ENCODE measurements at places on chromosomes 12 and 14.

DNA sequence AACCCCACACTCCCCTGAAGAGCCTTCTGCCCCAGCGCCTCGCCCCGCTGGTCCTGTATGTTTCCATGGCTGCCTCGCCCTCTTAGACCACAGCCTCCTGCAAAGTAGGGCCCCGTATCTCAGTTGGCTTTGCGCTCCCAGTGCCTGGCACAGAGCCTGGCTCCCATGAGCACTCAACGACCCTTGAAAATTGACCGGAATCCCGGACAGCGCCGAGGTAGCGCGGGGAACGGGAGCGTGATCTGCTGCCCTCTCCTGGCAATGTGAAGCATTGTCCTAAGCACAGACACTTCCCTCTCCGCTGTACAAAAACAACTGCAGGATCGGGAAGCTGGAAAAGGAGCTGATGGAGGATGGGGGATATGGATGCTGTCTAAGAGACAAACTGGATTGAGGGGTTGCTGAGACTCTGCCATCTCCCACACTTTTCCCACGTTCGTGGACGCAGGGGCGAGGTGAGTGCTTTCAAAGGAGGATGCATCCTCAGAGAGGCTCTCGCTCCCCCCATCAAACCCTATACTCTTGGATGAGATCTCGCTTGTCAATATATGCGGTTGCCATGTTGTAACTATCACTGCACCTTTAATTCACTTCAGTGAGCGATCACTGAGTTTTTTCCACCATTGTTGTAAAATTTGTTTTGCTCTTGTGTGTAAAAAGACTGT is 10.7 kb upstream of the FKBP4 start:
- DNase-seq = no peak

GRCh38 chr14:53368066-53368465 is 214.9 kb upstream of the DDHD1 start:
- DNase-seq = no peak

GRCh38 chr12:114692186-114693058 is 8.4 kb upstream of the TBX3 start:
- DNase-seq = no peak

DNA sequence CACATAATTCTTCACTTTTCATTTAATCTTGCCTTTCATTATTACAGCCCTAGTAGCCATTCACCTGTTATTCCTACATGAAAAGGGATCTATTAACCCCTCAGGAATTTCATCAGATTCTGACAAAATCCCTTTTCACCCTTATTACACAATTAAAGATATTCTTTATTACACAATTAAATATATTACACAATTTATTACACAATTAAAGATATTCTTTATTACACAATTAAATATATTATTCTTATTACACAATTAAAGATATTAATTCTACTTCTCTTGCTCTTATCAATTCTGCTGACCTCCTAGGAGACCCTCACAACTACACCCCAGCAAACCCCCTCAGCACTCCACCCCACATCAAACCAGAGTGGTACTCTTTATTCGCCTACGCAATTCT is 77.1 kb downstream of the SINHCAF start:
- no peak for DNase-seq

DNA sequence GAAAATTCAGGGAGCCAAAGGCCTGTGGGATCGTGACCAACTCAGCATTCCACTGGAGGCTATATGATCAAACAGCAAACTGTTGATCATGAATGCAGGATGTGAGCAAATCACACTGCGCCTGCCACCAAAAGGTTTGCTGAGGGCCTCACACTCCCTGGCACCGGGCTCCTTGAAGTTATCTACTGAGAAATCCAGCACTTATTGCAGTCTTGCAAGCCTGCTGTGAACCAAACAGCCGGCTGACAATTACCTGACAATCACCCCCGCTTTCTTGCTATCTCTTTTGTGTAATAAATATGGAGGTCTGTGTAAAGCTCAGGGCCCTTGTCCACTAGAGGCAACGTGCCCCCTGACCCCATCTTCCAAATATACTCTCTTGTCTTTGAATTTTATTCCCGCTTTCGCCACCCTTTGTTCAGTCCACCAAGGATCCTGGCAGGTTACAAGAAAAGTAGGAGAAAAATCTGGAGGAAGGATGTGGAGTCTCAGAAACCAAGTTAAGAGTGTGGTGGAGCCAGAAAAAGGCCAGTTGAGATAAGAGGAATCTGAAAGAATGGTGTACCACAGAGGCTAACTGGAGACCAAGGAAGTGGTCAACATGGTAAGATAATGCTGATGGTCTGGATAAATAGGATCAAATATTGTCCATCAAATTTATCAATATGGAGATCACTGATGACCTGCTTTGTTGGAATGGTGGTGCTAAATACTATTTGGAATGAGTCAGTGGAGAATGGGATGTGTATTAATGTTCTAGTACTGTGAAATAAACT is 229.2 kb downstream of the ALX1 start:
- no peak for DNase-seq

DNA sequence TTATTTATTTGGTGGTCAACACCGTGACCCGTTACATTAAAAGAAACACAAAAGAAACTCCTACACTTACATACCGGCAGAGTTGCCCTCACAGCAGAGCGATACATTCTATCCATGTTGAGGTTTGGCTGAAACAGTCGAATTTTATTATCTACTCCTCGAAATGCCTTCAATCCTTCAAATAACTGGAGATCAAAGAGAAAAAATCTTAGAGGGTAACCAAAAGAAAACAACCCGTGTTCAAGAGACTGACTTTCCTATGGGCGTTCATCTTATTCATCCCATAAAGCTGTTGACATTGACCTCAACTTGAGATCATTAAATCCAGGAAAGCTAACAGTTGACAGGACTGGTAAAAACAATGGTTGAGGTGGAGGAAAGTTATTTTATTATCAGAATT is 67.7 kb downstream of the BCAT1 start:
- DNase-seq = peak; percentile 69

DNA sequence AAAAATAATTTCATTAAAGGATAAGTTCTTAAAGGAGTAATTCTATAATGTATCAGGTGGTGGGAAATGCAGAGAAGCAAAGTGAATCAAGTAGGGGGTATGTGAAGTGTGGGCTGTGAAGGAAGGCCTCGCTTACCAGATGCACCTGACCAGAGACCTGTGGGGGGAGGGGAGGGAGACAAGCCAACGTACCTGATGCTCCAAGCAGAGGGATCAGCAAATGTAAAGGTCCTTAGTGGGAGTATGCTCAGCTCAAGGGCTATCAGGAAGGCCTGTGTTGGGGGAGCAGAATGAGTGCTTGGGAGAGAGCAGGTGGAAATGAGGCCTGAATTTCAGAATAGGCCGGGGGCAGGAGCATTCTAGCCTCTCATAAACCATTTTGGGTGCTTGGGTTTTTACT is 57.1 kb downstream of the ANO4 start:
- DNase-seq = no peak

- DNase-seq = peak; percentile 79
These were observed at the start of gene SLC16A7 for GRCh38 chr12:59595883-59596540. TSS of gene SLC16A7 (plus strand) at chr12:59596029. CDS start at chr12:59704802, 108,773 bp downstream.

- DNase-seq = no peak
These were observed 59.7 kb downstream of the TRPV4 start for GRCh38 chr12:109773384-109774011.

DNA sequence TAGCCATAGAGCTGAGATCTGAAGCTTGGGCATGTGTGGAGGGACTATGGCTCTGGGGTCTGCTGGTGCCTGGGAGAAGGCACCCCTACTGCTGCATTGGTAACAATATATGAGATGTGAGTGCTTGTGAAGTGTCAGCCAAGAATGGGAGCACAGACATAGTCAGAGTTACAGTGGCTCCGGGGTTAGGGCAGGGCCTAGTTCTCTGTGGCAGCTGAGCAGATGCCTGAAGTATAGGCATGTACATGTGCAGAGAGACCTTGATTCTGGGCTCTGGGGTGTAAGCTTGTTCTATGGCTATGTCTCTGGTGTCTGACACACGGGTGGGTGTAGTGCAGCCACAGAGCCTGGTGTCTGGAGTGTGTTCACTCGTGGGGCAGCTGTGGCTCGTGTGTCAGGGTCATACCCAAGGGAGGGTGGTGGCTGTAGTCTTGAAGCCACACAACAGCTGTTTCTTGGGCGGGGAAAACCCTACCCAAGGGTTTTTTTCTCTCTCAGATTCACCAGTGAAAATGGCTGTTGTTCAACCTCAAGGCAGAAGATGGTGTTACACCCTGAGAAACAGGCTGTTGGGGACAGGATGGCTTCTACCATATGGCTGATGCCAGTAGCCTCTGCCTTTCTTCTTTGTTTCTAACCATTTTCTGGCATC is 11.9 kb upstream of the TCL1A start:
- no peak for DNase-seq

DNA sequence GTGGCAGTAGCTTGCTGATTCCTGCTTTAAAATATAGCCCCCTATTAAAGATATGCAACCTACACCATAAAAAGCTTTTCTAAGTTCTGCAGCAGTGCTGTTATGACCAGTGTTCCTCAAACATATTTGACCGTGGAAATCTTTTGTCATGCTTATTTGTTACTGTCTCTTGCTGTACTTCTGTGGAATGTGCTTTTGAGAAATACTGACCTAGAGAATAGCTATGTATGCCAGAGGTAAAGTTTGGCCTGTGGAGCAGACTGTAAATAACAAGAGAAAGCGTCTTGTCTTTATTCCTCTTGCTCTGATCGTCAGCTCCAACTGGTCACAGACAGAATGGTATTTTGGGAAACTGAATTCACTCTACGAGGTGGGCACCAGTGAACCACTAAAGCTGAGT is 239.0 kb downstream of the FBXL14 start:
- no peak for DNase-seq

DNA sequence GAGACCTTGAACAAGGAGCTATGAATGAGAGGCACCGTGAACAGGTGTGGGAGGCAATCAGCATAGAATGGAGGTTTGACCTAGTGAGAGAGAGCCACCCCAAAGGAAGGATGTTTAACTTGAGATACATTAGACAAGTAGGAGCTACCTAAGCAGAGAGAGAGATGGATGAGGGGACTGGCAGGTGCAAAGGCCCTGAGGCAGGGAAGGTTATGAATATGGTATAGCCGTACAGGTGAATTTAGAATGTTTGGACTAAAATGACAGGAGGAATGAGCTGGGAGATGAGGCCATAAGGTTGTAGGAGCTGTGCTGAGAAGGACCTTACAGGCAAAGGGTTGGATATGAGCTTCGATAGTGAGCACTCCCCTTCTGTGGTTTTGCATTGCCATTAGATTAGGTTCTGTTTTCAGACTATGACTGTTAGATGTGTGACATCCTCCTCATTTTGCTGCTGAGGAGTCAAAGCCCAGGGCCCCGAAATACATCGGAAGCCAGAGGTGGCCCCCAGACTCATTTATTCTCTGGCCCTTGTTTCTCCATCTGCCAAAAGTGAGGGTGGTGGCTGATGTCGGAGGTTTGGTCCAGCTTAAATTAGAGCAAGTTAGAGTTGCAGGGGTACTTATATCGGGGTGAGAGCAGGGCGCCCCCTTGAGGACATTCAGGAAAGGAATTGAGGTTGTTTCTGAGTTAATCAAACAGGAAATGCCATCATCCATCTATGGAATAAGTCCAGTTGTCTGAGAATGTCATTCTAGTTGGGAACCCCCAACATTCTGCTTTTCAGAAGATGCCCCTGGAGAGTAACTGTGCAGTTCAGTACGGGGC is 29.4 kb downstream of the SLC24A4 start:
- DNase-seq = no peak

GRCh38 chr14:89675590-89675989 is 258.6 kb upstream of the FOXN3 start:
- no peak for DNase-seq

GRCh38 chr14:57417228-57417627 is 26.8 kb downstream of the NAA30 start:
- no peak for DNase-seq

DNA sequence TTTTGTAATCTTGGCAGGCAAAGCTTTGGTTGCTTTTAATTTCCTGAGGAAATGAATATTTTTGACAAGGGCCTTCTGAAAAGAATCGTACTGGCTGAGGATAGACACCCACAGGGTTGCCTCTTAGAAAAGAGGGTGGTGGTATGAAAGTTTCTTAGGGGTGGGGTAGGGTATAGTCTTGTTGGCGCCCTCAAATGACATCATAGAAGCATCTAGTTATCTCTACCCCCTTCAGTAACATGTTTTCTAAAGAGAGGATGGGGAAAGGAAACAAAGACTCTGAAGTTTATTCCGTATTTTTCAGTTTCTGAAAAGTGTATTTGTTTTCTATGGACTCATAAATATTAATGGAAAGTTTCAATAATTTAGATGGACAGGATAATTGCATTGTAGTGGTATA is 13.7 kb downstream of the PRKCH start:
- no peak for DNase-seq

All from kidney glomerular epithelial cell (primary cell).